ENCODE measurements at places on chromosomes 11 and 22.
A peak's percentile ranks its signal among the peaks of the same experiment; 100 is the strongest.

GRCh38 chr11:70270877-70271648 lies 573 bp downstream of the PPFIA1 start:
- DNase-seq = no peak

DNA sequence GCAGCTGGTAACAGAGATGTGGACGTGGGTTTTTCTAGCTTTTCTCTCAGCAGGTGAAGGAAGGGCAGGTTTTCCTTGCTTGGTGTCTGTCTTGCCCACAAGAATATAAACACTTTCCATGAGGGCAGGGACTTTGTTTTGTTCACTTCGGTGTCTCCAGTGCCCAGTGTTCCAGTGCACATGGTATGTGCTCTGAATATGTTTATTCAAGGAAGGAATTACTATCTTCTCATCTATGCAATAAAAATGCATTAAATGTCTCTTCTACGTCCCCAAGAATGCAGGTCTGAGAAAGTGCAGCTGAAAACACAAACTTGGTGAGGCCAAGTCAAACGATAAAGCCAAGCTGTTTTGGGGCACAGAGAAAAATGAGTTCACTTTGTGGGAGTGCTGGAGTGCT lies 56.3 kb upstream of the PLET1 start:
- no peak for DNase-seq

GRCh38 chr11:36265793-36266628 lies 23.2 kb downstream of the COMMD9 start:
- peak; percentile 78 for DNase-seq

GRCh38 chr11:17687946-17688670 lies 31.3 kb upstream of the MYOD1 start:
- DNase-seq = peak; percentile 73

DNA sequence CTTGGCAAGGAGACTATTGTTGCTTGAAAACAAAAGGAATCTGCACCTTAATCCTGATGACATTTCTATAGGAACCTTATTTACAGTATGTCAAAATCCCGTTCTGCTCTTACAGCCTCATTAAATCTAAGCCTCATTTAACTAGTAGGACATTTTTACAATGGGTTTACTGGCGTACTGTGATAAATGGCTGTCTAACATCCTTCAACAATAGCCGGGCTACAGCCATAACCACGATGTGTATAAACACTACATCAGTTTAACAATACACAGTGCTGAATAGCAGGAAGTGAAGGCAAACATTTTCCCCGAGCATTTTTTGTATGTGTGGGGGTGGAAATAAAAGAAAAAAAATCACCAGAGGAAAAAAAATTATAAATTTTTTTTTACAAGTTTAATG lies 131.2 kb downstream of the ARL14EP start:
- DNase-seq = no peak

- peak; percentile 48 for DNase-seq
Observed at GRCh38 chr11:1306186-1307162, 3.0 kb downstream of the TOLLIP start.

DNA sequence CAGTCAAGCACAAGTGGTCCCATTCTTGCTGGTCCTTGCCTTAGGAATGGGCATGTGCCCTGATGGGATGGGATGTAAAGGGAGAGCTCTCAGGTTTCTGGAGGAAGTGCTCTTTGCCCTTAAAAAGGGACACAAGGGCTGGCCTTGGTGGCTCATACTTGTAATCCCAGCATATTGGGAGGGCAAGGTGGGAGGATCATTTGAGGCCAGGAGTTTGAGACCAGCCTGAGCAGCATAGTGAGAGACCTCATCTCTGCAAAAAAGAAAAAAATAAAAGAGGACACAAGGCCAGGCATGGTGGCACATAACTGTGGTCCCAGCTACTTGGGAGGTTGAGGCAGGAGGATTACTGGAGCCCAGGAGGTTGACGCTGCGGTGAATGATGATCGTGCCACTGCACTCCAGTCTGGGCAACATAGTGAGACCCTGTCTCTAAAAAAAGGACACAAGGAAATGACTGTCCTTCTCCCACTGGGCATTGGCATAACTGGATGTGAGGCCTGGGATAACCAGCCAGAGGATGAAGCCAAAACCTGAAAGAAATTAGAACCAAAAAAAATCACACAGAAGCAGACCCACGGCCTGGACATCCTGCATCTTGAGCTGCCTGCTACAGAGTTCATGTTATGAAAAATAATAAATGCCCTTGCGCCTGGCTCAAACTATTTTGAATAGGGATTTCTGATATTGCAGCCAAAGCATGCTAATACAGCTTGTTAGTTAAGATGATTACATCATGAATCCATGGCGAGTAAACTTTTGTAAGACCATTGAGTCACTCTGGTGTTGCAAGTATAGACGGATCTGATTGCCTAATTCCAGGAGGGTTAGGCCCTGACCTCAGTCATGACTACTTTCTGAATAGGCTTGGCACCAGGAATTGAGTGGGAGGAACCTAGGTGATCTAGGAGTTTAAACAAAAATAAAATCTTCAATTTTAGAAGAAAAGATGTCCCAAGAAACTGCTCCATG lies 12.9 kb upstream of the CRKL start:
- DNase-seq = no peak

DNA sequence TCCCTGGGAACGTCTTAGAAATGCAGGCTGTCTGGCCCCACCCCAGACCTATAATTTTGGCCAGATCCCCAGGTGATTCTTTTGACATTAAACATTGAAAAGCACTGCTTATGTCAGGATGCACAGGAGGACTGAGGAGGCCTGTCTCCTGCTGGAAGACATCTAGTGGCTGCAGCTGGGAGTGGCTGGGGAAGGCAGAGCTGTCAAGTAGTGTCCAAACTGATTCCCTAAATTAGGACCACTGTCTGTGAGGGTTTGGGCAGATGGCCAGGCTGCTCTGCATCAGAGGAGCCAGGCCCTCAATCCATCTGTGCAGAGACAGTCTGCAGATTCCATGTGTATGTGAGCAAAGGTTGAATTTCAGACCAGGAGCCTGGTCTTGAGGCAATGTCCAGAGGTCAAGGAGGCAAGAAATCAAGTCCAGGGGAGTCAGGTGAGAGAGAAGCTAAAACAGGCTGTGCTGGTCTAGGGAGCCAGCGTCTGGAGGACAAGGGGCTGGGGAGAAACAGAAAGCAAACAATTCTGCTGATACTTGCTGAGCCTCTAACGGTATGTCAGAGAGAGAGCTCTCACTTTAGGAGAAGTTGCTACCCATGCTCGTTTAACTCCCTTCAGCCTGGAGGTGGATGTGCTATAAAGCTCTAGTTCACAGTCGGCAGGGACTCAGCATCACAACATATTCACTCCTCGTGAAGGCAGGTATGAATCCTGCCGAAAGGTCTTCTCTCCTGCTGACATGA lies 15.3 kb upstream of the SYTL2 start:
- DNase-seq = no peak

- no peak for DNase-seq
Observed at GRCh38 chr11:34104680-34105078, 750 bp upstream of the NAT10 start.

GRCh38 chr11:16780146-16780545 lies 41.7 kb downstream of the C11orf58 start:
- no peak for DNase-seq

GRCh38 chr11:134841411-134841810 lies 429.4 kb upstream of the B3GAT1 start:
- DNase-seq = no peak

DNA sequence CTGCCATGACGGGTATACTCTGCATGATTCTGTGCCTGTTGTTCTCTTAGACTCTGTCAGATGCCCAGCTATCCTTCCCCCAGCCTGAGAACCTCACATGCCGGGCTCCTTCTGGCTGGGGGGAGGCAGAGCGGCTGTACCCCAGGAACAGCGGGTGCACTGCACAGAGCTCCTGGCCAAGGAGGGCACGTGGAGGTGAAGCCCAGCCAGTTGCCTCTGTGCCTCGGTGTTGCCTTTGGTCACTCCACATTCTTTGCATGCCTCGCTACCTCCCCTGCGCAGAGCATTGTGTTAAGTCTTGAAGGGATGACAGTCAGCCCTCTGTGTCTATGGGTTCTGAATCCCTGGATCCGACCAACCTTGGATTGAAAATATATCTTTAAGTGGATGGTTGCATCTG lies 77.7 kb downstream of the FEZ1 start:
- DNase-seq = no peak

GRCh38 chr11:108253176-108253575 lies 30.3 kb downstream of the ATM start:
- no peak for DNase-seq

DNA sequence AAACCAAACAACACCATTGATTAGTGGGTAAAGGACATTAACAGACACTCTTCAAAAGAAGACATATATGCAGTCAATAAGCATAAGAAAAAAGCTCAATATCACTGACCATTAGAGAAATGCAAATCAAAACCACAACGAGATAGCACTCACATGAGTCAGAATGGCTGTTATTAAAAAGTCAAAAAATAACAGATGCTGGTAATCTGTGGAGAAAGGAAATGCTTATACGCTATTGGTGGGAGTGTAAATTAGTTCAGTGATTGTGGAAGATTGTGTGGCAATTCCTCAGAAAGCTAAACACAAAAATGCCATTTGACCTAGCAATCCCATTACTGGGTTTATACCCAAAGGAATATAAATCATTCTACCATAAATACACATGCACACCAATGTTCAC lies 182.6 kb downstream of the TRPC6 start:
- DNase-seq = no peak

GRCh38 chr11:88363648-88364065 lies 26.1 kb upstream of the CTSC start:
- no peak for DNase-seq

DNA sequence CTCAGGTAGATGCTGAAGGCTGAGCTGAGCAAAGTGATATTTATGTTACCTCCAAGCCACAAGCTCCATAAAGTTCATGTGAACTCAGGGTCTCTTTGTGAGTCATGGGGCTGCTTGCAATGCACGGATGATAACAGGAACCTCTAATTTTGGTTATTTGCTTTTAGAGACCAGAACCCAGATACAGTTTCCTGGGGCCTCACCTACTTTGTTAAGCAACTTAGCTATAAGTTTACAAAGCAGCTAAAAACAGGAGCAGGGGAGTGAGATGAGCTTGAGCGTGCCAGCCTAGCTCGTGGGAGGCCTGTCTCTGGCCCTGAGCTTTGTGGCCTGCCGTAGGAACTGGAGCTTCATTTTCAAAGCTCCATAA lies 29.2 kb downstream of the SREBF2 start:
- DNase-seq = no peak

GRCh38 chr11:61149624-61150615 lies 11.3 kb downstream of the VPS37C start:
- no peak for DNase-seq

- peak; percentile 51 for DNase-seq
Observed at GRCh38 chr11:75261902-75262361, 21.4 kb downstream of the TPBGL start.

- no peak for DNase-seq
Observed at GRCh38 chr11:94781837-94782236, 13.7 kb downstream of the AMOTL1 start.

- no peak for DNase-seq
Observed at GRCh38 chr11:1506981-1507380, 20.4 kb upstream of the MOB2 start.

DNA sequence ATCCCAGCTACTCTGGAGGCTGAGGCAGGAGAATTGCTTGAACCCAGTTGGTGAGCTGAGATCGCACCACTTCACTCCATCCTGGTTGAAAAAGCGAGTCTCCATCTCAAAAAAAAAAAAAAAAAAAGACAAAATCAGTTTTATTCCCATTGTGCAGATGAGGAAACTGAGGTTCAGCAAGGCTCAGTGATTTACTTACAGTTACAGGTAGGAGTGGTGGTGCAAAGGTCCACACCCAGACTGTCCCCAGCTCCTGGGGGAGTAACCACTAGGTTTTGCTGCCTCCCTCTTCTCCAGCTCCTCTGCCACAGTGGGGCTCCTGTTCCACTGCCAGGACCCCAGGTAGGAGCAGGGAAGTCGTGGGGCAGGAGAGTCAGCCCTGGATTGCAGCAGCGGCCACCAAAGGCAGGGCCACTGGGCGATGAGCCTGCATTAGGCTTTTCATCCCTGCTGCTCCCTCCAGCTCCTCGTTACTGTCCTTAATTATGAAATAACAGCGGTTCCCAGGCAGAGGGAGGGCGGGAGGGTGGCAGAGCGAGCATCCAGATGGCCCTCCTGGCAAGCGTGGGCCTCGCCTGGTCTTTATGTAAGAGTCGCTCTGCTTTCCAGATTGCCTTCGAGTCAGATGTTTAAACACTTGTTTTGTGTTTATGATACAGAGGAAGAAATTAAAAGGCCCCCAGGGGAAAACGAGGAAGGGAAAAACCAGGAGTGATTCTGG lies 15.5 kb upstream of the RASD2 start:
- DNase-seq = no peak

DNA sequence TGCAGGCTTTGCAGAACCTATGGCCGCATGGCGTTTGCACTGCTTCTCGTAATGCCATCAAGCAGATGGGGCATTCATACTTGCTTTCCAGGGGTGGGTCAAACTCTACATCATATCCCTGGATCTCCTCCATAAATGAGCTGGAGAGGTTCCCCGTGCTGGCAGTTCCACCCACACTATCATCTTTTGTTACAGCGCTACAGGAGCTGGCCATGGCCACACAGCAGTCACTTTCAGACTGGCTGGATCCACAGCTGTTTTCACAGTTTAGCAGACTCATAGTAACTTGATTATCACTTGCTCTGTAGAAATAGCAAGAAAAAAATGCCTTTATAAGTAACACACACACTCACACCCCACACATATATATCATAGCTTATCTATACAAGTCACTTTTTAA lies 8.8 kb downstream of the TRAF6 start:
- no peak for DNase-seq

- no peak for DNase-seq
Observed at GRCh38 chr11:74123008-74123448, 47.8 kb downstream of the C2CD3 start.

GRCh38 chr11:93288767-93289166 lies 41.8 kb upstream of the DEUP1 start:
- DNase-seq = no peak

DNA sequence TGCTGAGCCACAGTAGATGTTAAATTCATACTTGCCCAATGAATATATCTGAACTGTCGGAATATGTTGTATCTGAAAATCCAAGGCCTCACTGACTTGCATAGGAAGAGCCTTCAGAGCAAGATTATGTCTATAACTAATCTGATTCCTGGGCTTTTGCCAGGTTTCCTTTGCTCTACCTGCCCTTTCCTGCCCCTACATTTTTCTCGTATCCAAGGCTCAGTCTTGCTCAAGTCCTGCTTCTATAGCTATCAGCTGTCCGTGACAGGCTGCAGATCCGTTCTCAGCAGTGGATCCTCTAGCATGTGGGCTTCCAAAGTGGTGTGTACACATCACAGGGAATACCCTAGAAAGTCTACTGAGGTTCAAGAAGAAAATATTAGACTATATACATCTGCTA lies 18.8 kb upstream of the USP47 start:
- no peak for DNase-seq

DNA sequence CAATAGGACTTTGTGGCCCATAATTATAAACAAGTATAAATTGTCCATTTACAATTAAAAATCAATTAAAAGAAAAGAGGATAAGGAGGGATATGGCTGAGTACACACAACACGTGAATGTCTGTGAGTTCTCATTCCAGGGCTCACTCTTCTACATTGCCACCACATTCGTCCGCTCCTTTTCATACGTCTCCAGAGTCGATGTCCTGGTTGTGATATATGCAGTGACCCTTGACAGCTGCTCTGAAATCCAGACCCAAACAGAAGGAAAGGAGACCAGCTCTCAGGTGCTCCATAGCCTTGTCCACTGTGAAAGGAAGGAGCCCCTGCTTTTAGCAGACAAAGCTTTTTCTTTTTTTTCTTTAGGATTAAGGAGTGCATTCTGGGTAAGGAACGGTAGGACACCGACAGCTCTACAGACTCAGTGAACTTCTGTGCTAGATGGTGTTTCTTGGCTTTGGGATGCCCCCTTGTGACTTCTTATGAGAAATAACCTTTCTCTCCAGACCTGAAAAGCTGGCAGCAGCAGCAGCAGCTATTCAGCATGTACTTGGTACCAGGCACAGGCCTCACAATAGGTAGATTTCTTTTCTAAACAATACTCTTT lies 19.7 kb upstream of the DNAJB13 start:
- no peak for DNase-seq

Data from left forelimb (tissue), 1 donor.